Stimulated activated CD4-positive, alpha-beta T cell treated with anti-CD3 and anti-CD28 coated beads, TNF-alpha, amount 100 ng/mL, for 1 hour (primary cell): ENCODE measurements at places on chromosomes 3 and 15.

DNA sequence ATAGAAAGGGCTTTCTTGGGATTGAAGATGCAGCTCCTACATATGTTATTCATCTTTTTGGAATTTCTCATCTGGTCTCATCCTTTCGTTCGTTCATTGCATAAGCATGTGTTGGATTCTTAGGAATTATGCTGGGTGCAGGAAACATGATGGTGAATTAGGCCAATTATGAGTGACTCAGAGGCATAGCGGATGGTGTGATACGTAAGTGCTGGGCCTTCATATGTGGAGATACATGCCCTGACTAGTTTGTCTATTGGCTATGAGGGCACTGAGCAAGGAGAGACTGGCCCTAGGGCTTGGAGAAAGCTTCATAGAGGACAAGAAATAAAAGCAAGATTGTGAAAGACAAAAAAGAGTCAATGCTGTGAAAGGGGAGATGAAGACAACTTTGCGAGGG is 235.1 kb downstream of the MYRIP start:
- DNase-seq: no peak

- no peak for DNase-seq
Measured at GRCh38 chr3:187198490-187198889, 1.2 kb downstream of the RTP1 start.

DNA sequence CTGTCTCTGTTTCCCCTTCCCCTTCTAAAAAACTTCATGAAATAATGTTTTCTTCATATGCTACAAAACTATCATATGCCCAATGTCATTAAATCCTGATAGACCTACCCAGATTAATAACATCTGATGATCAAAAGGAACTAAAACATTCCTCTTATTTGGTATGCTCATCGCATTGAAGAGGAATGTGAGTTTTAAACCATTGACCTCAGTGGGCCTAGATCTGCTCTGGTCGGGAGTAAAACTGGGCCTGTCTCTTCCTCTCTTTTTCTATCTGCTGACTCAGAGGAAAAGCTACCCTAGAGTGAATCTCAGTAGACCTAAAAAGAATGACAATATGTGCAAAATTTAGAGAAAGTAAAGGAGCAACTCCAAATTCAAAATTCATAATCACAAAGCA is 275.8 kb downstream of the SATB1 start:
- no peak for DNase-seq

GRCh38 chr3:15271030-15271429 is 61.4 kb downstream of the SH3BP5 start:
- no peak for DNase-seq

DNA sequence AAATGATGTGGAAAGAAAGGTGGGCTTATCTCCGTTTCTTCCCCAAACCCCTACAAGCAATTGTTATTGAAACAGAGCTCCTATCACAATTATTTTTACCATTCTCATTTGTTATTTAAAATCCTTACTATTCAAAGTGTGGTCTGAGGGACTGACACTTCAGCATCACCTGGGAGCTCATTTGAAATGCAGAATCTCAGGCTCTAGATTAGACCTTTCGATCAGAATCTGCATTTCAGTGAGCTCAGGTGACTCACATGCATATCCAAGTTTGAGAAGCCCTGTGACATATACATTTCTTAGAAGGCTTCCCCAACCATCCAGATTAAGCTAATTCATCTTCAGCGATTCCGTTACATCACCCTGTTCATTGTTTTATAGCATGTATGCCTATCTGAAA is 145.0 kb downstream of the KCNH8 start:
- no peak for DNase-seq

DNA sequence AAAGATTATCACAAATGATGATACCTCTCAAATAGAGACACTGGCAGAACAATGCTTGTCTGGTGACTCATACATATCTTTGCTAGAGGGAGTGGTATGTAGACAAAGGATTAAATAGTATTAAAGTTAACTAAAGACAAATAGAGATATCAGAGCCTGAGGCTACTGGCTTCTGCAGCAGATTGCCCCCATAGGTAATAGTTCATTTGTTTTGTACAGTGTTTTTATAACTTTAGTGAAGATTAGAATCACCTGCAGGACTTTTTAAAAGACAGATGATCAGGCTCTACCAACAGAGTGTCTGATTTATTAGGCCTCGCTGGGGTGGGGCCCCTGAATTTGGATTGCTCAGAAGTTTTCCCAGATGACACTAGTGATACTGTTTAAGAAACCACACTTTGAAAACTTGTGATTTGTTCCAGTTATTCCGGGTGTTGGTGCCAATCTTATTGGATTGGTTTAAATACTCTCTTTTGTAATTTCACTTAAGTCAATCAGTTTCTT is 96.4 kb downstream of the NAALADL2 start:
- no peak for DNase-seq

DNA sequence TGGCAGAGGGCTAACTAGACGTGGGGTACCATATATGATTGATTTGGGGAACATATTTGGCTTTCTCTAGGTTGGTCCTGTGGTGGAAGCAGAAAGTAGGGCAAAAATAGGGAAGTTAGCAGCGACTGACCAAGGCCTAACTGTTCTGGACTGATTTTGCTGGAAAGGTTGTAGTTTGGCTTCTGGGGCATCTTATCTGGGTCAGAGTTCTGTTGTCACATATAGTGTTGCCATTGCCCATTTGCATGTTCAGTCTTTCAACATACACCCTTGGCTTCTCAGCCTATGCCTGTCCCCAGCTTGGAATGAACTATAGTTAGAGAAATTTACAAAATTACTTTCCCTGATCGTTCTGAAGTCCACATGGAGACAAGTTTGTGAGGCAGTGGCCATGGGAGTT is 426.5 kb downstream of the TBC1D5 start:
- no peak for DNase-seq

DNA sequence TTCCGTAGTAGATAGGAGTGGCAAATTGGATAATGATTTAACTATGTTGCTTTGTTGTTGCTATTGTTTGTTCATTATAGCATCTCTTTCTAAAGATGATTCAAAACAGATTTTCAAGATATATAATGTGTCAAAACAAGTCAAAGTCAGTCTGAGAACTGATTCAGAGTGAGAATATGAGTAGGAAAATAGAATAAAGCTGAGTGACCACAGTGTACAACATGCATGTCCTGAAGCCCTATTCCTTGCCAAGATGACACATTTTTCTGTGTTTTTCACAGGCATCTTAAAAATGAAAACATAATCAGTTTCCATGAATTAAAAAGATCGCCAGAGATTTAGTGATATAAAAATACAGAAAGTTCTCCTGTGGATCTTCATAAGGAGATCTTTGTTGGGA is 57.0 kb upstream of the THRB start:
- no peak for DNase-seq

- DNase-seq: no peak
Measured at GRCh38 chr3:189375532-189375931, 203.8 kb downstream of the TPRG1 start.

- DNase-seq: no peak
Measured at GRCh38 chr3:43893727-43894126, 203.0 kb downstream of the ABHD5 start.

DNA sequence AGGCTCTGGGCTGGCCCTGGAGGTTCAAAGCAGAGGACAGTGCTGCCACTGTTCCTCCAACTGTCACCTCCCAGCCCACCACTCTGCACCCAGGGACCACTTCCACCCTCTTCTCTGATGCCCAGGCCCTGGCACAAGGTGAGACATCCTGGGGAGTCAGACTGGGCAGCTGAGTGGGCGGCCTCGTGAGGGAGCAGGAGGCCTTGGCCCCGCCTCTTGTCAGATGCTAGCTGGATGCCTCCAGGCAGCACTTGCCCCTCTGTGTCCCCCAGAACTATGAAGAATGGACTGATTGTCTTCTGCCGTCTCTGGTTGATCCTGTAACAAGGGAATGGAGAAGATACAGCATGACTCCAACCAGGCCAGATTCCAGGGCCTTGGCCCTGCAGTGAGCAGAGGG is 191.0 kb upstream of the LINGO1 start:
- no peak for DNase-seq

DNA sequence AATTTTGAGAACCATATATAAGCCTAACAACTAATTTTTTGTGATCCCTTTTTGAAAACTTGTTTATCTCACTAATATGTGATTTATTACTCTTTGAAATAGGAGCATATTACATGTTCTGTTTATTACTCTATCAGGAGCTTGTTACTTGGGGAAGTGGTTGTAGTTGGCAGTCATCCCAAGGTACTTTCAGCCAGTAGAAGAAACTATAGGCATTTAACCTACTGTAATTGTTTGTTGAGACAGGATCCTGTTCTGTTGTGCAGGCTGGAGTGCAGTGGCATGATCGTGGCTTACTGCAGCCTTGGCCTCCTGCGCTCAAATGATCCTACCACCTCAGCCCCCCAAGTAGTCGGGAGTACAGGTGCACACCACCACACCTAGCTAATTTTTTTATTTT is 195.6 kb downstream of the TCF12 start:
- no peak for DNase-seq

DNA sequence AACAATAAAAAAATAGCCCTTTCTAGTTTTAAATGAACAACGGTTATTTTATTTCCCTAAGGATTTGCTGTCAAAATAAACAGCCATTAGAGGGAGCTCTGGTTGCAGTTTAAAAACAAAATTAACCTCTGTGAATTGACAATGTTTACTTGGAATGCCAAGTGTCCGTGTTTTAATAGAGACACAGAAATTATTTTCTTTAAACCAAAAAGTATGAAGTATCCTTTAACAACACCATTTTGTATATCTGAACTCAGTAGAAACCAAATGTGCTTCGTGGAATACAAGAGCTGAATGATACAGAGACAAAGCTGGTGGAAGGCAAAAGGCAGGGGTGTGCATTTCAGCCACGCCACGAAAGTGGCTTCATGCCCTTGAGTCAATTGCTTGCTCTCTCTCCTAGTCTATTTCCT is 74.4 kb downstream of the MOBP start:
- no peak for DNase-seq

DNA sequence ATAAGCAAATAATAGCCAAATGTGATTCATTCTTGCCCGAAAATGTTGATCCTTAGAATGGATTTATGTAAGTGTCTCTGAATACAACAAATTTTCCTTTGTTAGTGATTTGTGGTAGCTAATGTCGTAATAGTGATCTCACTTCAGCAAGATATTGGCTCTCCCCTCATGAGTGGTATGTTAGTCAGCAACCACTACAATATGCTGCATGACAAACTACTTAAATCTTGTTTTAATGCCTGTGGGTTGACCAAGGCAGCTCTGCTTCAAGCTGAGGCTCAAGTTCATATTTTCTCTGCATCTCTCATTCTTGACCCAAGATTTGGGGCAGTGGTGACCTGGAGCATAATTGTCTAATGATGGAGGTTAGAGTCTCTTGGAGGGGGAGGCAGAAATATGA is 49.8 kb upstream of the GALNT15 start:
- no peak for DNase-seq

DNA sequence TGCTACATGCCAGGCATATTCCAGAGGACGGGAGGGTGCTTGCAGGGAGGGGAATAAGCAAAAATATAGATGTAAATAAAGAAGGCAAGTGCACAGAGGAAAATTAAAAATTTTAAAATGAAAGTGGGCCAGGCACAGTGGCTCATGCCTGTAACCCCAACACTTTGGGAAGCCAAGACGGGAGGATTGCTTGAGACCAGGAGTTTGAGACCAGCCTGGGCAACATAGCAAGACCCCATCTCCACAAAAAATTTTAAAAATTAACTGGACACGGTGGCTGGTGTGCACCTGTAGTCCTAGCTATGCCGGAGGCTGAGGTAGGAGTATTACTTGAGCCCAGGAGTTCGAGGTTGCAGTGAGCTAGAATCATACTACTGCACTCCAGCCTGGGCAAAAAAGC is 22.4 kb downstream of the ZBTB38 start:
- no peak for DNase-seq

DNA sequence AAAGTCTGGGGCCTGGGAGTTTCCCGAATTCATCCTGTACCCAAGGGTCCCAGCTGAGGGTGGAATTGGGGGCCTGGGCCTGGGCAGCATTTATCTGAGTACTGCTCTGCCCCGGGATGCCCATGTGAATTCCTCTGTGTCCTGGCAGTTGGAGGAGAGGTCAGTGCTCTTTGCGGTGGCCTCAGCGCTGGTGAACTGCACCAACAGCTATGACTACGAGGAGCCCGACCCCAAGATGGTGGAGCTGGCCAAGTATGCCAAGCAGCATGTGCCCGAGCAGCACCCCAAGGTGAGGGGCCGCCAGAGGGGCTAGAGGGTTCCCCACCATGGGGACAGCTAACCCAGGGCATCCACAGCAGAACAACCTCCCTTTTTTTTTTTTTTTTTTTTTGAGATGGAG is 6.2 kb upstream of the RCCD1 start:
- no peak for DNase-seq

- no peak for DNase-seq
Measured at GRCh38 chr3:61146010-61146890, 105.0 kb downstream of the FHIT start.

DNA sequence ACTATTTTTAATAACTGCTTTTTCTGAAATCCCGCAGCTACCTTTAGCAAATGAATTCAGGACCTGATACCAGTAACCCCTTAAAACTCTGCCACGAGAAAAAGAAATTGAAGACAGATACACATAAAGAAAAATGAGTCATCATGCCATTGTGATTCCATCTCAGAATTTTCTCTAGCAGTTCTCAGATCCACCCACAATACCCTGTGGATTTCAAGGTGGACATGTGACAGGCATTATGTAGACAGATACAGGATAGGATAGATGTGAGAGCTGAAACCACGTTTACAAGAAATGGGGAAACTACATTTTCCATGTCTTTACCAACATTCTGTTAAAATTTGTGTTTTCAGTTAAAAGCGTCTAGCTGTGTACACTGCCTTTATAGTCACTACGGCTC is 291.9 kb upstream of the NR2F2 start:
- no peak for DNase-seq

- DNase-seq: no peak
Measured at GRCh38 chr15:74036271-74037170, 42.0 kb downstream of the PML start.

DNA sequence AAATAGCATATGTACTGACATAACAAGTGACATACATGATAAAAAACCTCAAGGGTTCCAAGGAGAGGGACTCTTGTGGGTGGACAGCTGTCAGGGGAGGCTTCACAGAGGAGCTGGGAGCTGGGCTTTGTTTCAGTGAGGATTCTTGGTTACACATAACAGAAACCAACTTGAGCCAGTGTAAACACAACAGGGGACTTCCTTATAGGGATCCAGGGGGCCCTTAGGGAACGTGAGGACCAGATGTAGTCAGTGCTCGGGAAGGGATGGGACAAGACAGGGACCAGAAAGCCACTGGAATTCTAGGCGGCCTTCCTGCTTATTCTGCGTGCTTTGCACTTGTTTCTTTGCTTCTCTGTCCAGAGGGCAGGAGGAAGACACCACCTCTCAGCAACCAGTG is 34.9 kb downstream of the SNAPC5 start:
- DNase-seq: no peak

GRCh38 chr3:187799942-187800641 is 54.8 kb upstream of the BCL6 start:
- DNase-seq: no peak

GRCh38 chr15:98501632-98502031 is 146.7 kb upstream of the IGF1R start:
- no peak for DNase-seq

DNA sequence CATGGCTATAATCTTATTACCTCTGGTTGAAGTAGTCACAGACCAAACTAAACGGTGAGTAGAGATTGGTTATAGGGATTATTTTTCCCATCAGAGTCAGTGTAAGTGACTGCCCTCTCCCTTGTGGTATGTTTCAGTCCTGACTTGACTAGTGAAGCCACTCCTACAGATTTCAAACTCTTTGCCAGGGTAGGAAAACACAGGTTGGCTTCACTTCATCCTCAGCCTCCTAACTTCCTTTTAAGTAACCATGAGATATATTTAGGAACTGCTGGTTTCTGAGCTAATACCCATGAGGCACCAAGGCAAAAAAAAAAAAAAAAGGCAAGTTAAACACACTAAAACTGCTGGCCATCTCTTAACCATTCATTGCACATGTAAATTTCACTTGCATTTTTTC is 349.2 kb upstream of the MCTP2 start:
- DNase-seq: no peak
